GM19239 (cell line): ENCODE measurements at places on chromosomes 11 and 22.

DNA sequence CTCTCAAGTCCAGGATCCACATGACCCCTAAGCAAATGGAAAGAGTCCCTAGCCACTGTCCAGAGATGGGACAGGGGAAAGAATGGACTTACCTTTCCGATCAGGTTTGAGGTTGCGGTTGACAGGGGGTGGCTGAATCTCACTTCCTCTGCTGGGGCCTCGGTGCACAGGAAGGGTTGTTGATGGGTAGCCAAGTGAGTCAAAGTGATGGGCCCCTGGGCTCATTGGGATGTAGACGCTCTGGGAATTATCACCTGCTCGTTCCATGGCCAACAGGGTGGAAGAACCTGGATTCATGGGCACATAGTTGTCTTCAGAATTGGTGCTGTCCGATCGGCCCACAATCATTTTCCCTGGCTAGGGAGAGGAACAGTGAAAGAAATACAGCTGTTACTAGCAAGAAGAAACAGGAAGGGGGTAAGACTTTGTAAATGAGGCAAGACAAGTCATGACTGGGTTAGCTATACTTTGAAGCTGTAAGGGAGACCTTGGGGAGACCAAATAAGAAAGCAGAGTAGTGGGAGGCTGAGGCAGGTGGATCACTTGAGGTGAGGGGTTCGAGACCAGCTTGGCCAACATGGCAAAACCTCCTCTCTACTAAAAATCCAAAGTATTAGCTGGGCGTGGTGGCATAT is 34.7 kb downstream of the USP35 start:
- DNase-seq: peak; percentile 47

DNA sequence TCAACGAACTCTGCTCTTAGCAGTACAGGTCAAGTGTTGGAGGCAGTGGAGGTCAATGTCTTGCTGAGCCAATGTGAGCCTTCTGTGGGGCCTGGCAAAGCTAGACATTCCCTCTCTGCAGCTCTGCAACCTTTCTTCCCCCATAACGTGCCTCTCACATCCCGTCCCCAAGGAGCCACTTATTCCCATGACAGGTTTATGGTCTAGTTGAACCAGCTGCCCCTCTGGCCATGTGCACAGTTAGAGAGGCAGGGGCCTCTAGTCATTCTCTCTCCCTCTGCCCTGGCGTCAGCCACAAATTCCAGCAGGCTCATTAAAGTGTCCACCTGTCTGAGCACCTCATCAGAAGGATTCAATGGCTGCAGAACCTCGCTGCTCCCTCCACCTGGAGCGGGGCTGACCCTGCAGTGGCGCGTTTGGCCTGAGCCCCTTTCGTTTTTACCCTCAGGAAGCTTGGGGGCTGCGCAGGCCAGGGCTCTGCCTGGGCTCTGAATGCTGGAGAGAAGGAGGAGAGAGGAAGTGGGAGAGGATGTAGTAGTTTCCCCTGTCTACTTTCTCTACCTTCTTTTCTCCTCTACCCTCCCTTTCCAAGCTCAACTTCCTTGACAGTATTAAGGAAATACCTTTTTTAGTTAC is 302.1 kb upstream of the B3GAT1 start:
- no peak for DNase-seq

GRCh38 chr11:44999068-44999467 is 48.4 kb upstream of the TP53I11 start:
- DNase-seq: no peak

GRCh38 chr11:18322818-18323570 is 627 bp downstream of the GTF2H1 start:
- DNase-seq: no peak

DNA sequence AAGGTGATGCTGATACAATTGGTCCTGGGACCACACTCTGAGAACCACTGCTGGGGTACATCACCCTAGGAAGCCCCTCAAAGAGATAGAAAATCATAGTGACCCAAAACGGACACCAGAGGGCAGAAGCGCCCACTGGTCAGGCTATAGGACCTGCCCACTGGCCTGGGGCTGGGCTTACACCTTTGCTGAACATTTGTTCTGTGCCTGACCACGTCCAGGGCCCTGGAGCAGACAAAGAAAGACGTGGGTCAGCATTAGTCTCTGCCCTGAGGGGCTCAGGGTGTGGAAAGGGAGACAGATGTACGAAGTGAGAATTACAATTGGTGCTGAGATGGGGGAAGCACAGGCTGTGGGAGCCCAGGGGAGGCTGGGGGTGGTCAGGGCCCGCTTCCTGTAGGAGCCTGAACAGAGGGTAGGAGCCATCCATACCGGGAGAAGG is 14.4 kb upstream of the SERPINH1 start:
- peak; percentile 61 for DNase-seq

DNA sequence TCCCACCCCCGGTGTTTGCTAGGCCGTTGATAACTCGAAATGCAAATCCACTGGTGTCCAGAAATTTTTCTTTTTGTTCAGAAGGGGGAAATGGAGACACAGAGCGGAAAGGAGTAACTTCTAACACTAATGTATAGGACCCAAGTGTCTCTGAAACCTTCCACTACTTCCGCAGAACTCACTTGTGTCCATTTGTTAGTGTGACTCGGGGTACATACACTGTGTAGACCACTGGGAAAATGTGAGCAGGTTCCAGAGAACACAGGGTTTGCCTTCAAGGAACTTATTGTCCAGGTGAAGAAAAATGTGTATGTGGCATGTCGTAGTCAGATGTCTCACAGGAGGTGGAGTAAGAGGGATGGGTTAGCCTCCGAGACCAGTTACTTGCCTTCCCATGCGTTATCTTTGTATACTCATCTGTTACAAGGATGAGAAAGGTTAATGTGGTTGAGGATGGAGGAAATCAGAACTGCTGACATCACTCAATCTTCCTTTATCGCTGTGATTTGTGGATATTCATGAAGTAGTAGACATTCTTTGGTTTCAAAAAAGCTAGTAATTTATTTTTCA is 857 bp downstream of the ARCN1 start:
- DNase-seq: no peak

DNA sequence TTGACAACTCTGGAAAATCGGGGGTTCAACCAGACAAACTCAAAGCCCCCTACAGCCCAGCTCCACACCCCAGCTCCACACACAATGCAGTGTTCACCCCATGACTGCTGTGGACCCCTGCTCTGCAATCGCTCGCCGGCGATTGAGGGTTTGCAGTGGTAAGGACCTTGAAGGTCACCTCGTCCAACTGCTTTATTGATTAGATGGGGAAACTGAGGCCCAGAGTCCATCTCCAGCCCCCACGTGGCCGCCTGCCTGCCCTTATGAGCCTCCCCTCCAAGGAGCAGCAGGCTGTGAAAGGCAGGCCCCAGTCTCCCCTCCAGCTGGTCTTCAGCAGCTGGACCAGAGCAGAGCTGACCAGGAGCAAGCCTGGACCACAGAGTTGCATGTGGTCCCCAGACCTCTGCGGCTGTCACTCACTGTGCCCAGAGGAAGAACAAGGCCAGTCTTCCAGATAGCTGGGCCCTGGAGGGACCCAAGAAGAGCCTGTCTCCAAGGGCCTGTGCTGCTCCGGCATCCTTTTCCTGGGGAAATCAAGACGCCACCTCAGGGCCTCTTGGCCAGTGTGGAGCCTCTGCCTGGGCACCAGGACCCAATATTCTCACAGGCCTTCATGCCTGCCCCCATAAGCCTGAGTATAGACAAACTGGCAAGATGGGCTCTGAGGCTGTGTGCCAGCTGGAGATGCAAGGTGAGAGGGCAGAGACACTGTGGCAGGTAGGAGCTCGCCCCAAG is 8.8 kb upstream of the LINC01488 start:
- no peak for DNase-seq

DNA sequence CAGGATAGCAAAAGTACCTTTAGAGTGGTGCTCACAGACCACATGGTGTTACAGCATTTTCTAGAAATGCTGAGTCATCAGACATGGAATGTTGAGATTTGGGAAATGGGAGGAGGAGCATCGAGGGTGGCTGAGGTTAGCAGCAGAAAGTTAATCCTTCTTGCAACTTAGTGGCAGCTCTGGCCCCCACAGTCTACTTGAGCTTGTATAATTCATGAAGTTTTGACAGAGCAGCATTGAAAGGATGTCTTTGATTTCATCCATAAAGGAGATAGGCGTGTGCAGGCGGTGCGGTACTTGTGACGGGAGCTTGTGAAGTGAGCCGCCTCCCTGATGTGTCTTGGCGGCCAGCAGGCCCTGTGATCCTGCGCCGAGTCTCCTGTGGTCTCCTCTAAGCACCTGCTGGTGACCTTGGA is 330.5 kb downstream of the TBC1D22A start:
- DNase-seq: no peak

- no peak for DNase-seq
Observed at GRCh38 chr22:42414565-42415303, 17.5 kb downstream of the NFAM1 start.

GRCh38 chr11:7511401-7511800 is 2.4 kb upstream of the PPFIBP2 start:
- DNase-seq: no peak

GRCh38 chr11:9104580-9104979 is 13.2 kb upstream of the SCUBE2 start:
- DNase-seq: no peak

DNA sequence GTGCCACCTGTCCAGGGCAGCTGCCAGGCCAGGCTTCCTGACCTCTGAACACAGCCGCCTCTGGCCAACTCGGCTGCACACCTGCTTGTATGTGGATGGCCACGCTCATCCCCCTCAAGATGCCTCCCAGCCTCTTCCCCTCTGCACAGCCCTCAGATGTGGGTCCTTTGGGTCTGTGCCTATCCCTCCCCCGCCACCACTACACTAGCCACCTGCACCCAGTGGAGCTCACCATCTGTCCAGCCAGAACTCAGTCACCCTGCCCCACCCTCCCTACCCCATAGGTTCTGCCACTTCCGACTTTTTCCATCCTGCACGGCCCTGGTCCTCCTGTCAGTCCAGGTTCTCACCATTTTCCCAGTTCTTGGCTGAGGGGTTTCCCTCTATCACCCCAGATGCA is 44.6 kb downstream of the PHF21B start:
- no peak for DNase-seq

GRCh38 chr11:69492201-69492991 is 10.9 kb downstream of the LINC01488 start:
- DNase-seq: no peak

- no peak for DNase-seq
Observed at GRCh38 chr11:75471176-75471973, 38.4 kb upstream of the KLHL35 start.

- DNase-seq: no peak
Observed at GRCh38 chr11:78526497-78527146, 48.0 kb downstream of the NARS2 start.
